T-cell (primary cell): ENCODE measurements at places on chromosomes 16 and 17. TPM values are rescaled to one million over a fixed set of nuclear protein-coding genes. Genes with fewer than 3 reads are reported as not detected.
A peak's percentile ranks its signal among the peaks of the same experiment; 100 is the strongest.

The SOX9 gene
- total RNA-seq, result not detected

GRCh38 chr16:77112746-77113145 is 78.2 kb upstream of the MON1B start:
- no peaks in the 10 kb centered on the region for H3K36me3 ChIP-seq
- no peak overlapping the region for H3K4me3 ChIP-seq
- no peaks in the 10 kb centered on the region for H3K27me3 ChIP-seq
- H3K4me1 ChIP-seq, result no peaks in the 10 kb centered on the region
- DNase-seq, result no peak

- no peak overlapping the region for H3K4me3 ChIP-seq
- DNase-seq, result no peak
- no peaks in the 10 kb centered on the region for H3K36me3 ChIP-seq
- no peaks in the 10 kb centered on the region for H3K4me1 ChIP-seq
- H3K27ac ChIP-seq, result no peak overlapping the region
- H3K27me3 ChIP-seq, result peaks cover 75% of the 10 kb centered on the region
These were observed 58.3 kb downstream of the SRCIN1 start for GRCh38 chr17:38547444-38547843.

The TACO1 gene
- 20.5 TPM for total RNA-seq

GRCh38 chr16:50731989-50732832 is 9.7 kb upstream of the CYLD start:
- no peak overlapping the region for H3K4me3 ChIP-seq
- H3K27ac ChIP-seq, result peak overlapping the region; percentile 42
- H3K36me3 ChIP-seq, result no peaks in the 10 kb centered on the region
- H3K4me1 ChIP-seq, result peaks cover 14% of the 10 kb centered on the region
- DNase-seq, result no peak

- no peak for DNase-seq
- no peaks in the 10 kb centered on the region for H3K4me1 ChIP-seq
- peaks cover 53% of the 10 kb centered on the region for H3K27me3 ChIP-seq
- H3K4me3 ChIP-seq, result no peak overlapping the region
- no peaks in the 10 kb centered on the region for H3K36me3 ChIP-seq
These were observed 222 bp downstream of the ZG16B start for GRCh38 chr16:2830355-2830695.

- H3K36me3 ChIP-seq, result no peaks in the 10 kb centered on the region
- H3K4me1 ChIP-seq, result no peaks in the 10 kb centered on the region
- H3K27ac ChIP-seq, result no peak overlapping the region
- peaks cover 68% of the 10 kb centered on the region for H3K27me3 ChIP-seq
These were observed 16.4 kb upstream of the RBFOX3 start for GRCh38 chr17:79627184-79627765.
